ENCODE measurements at places on chromosomes 16 and 17.
A peak's percentile ranks its signal among the peaks of the same experiment; 100 is the strongest.

- no peak for DNase-seq
Measured at GRCh38 chr17:69331756-69332155, 4.8 kb upstream of the ABCA5 start.

GRCh38 chr17:56610321-56610720 is 16.8 kb downstream of the NOG start:
- DNase-seq: no peak

DNA sequence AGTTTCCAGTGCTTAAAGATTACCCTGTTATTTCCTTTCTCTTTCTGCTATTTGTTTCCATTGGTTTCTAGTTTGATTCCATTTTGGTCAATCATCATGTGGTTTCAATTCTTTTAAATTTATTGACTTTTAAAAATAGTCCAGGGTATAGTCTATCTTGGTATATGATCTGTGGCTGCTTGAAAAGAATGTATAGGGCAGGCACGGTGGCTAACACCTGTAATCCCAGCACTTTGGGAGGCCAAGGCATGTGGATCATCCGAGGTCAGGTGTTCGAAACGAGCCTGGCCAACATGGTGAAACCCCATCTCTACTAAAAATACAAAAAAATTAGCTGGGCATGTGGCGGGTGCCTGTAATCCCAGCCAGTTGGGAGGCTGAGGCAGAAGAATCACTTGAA is 34.5 kb upstream of the NACA2 start:
- DNase-seq: no peak

- no peak for DNase-seq
Measured at GRCh38 chr17:29193146-29193545, 12.9 kb upstream of the MYO18A start.

DNA sequence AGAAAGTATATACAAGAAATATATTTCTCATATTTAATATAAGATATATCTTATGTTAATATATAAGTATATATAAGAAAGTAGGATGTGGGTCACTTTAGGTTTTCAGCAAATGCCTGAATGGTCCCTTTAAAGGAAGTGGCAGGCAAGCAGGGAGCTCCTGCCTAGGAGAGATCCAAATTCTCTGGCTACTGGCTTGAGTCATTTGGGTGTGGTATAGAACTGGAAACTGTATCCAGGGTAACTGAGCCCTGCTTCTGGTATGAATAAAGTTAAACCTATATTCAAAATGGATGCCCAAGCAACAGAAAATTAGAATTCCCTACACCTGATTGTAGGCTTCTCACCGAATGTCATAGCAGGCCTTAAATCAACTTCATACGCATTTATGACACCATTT is 144.4 kb downstream of the ZNF18 start:
- no peak for DNase-seq

GRCh38 chr16:57380671-57381462 is 8.6 kb downstream of the CX3CL1 start:
- no peak for DNase-seq

- no peak for DNase-seq
Measured at GRCh38 chr16:17556276-17557052, 85.7 kb upstream of the XYLT1 start.

GRCh38 chr17:17507465-17508011 is 11.3 kb upstream of the RASD1 start:
- DNase-seq: no peak

- DNase-seq: no peak
Measured at GRCh38 chr16:52035436-52035835, 511.5 kb downstream of the TOX3 start.

- no peak for DNase-seq
Measured at GRCh38 chr17:31314782-31315100, 887 bp upstream of the EVI2B start.

DNA sequence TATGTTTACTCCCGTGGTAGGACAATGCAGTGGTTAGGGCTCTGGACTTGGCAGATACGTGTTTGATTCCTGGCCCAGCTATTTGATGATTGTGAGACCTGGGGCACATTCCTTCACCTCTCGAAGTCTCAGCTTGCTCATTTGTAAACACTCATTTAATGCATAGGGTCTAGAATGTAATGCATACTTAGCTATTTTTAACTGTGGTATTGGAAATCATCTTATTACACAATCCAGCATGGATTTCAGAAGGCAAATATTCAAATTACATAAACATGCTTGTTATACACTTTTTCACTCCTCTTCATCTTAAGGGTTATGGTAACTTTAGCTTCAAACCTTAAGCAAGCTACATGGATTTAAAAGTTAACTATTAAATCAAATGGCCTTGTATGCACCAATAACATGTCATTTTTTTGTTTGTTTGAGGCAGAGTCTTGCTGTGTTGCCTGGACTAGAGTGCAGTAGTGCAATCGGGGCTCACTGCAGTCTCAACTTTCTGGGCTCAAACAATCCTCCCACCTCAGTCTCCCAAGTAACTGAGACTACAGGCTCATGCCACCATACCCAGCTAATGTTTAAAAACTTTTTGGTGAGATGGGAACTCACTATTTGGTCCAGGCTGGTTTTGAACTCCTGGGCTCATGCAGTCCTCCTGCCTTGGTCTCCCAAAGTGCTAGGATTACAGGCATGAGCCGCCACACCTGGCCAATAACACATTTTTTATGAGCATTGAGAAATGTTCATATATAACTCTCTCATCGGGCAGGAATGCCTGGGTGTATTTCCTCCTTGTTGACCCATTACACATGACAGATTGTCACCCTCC is 52.5 kb downstream of the VAT1L start:
- no peak for DNase-seq

- DNase-seq: no peak
Measured at GRCh38 chr16:3075523-3075915, 10.1 kb downstream of the IL32 start.

DNA sequence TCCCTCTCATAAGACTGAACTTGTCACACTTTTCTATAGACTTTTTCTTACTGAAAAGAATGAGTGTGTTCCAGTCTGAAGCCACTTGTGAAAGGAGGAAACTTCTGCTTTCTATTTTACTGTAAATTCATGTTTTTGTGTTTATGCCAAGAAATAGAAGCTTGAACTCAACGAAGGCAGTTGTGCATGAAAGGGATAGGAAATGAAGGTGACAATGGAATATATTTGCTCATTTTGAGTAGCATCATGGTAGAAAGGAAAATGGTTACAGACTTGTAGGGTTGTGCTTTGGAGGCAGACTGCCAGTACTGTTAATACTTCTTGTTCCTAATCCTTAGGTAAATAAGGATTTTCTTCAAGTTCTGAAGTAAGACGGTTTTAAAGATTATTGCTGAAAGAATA is 8.1 kb downstream of the CLTC start:
- no peak for DNase-seq

GRCh38 chr16:12876778-12877177 is 24.6 kb upstream of the SHISA9 start:
- DNase-seq: no peak

GRCh38 chr16:11957591-11958395 is 7.2 kb upstream of the TNFRSF17 start:
- DNase-seq: no peak

DNA sequence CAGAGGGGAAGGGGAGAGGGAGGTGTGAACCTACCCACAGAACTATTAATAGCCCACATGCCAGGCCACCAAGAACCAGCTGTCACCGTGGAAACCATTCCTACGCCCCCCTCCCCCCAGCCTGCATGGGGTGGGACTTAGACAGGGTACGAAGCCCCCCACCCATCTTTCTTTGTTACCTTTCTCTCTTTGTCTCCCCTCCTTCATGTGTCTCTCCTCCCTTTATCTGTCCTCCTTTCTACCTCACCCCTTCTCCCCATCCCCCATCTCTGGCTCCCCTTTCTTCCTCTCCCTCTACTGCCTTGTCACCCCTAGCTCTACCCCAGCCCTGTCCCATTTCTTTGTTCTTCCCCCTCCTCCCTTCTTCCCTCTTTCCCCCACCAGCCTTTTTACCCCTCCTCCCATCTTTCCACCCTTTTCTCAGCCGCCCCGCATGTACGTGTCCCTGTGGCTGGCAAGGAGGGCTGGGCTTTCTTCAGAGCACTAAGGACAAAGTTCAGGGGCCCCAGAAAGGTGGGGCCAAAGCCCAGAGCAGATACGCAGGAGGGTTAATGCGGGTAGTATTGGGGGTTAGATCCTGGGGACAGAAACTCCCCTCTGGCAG is 8.0 kb downstream of the THRA start:
- DNase-seq: no peak

DNA sequence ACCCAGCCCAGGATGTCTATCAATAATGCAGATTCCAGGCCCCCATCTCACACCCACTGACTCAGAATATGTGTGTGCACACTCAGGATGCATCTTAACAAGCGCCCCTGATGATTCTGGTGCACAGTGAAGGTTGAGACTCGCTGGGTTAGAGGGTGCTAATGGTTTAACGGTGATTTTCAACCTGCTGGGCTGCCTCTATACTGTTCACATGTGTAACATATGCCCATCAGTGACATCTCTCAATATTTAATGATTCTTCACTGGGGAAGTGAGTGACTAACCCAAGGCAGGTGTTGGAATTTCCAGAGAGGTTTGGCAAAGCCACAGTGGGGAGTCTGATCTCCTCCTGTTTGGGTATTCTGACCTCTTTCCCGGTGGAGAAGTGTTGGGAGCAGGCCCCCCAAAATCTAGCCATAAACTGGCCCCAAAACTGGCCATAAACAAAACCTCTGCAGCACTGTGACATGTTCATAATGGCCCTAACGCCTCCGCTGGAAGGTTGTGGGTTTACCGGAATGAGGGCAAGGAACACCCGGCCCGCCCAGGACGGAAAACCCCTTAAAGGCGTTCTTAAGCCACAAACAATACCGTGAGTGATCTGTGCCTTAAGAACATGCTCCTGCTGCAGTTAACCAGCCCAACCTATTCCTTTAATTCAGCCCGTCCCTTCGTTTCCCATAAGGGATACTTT is 4.1 kb upstream of the DOC2B start:
- DNase-seq: no peak

GRCh38 chr17:66309793-66310192 is 7.4 kb downstream of the PRKCA start:
- DNase-seq: no peak

- no peak for DNase-seq
Measured at GRCh38 chr17:77496831-77497577, 356.2 kb downstream of the SEC14L1 start.

- DNase-seq: no peak
Measured at GRCh38 chr17:11330006-11330405, 89.0 kb downstream of the SHISA6 start.

- DNase-seq: no peak
Measured at GRCh38 chr16:3097266-3097665, 1.8 kb downstream of the ZSCAN10 start.

DNA sequence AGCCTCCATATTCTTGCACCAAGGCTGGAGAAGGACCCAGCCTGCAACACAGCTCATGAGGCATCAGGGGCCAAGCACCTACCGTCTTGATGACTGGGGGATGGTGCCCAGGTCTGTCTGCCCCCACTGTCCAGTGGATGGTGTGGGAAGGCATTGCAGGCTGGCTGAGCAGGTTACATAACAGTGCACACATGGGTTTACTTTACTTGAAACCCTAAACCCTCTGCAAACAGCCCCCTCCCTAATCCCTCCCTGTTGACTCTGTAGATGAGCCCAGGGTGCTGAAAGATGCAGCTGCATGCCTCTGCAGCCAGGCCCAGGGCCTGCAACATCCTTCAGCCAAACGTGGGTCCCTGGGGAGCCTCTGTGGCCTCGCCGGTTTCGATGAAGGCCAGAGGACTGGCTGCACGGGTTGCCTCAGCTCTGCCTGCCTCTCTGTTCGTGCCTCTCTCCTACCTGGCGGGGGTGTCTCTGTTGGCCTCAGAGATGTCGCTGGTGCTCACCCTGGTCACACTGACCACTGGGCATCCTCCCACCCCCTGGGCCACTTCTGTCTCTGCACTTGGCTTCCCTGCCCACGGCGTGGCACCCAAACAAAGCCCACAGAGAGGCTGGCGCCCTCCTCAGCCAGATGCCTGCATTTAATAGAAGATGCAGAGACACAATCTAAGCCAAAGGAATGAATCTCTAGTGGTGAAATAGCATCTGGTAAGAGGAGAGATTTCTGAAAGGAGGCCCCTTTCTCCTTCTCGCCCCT is 95.1 kb downstream of the METRNL start:
- DNase-seq: no peak

- DNase-seq: peak; percentile 65
Measured at GRCh38 chr16:2969545-2970521, 685 bp downstream of the PAQR4 start.

- DNase-seq: no peak
Measured at GRCh38 chr16:84528322-84528721, 23.9 kb upstream of the MEAK7 start.

DNA sequence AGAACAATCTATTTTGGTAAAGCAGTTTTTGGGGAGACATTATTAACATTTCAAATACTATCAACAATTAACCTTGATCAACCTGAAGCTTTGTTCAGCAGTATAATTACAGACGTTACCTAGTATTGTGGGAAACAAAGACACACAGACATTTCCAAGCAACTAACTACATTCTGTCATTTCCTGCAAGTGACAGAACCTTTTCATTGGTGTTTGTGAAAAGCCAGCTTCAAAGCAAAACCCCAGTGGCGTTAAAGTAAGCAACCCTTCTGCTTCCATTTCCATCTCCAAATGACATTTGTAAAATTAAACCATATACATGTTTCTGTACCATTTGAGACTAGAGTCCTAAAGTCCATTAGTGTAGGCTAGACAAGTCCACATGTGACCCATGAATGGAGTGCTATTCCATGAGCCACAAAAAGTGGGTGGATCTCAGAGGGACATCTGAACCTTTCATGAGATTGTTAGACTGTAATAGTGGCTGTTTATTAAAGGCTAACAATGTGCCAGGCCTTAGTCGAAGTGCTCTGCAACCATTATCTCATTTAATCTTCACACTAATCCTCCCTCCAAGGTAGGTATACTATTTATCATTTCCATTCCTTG is 101.2 kb downstream of the SSH2 start:
- no peak for DNase-seq

DNA sequence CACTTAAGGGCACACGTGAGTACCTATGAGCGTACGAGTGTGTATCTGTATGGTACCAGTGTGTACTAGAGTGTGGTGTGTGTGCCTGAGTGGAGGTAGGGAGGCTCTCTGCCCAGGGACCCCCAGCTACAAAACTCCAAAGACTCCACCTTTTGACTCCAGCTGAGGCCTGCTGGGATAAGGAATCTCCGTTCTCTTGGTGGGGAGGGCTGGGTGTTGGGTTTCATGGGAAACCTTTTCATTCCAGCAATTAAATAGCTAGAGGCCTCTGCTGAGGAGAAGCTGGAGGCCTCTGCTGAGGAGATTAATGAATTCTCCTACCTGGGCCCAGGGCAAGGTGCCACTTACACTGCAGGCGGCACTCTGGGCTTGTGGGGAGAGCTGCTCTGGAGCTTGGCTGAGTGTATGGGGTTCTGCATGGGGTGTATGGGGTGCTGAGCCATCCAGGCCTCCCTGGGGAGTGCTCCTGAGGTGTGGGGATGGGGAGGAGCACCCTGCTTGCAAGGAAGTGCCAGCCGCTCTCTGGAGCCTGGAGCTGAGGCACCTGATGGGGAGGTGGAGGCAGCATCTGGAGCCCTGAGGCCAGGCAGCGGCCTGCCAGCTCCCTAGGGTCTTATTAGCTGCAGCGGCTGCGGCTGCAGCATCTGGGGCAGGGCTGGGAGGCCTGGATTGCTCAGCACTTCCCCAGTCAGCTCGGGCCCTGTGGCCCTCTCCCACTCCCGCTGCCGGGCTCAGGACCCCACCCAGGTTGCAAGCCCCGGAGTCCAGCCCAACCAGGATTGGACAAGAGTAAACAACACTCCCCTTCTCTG is 4.6 kb downstream of the ANKRD13B start:
- DNase-seq: no peak

All from activated CD8-positive, alpha-beta memory T cell treated with anti-CD3 and anti-CD28 coated beads, Interleukin-2, amount 50 U/mL, for 4 hours (primary cell).